C1 segment of cervical spinal cord (tissue), 14 donors: ENCODE measurements at places on chromosomes 6 and 20.

GRCh38 chr6:49551078-49551865 is 804 bp downstream of the C6orf141 start:
- DNase-seq = no peak

DNA sequence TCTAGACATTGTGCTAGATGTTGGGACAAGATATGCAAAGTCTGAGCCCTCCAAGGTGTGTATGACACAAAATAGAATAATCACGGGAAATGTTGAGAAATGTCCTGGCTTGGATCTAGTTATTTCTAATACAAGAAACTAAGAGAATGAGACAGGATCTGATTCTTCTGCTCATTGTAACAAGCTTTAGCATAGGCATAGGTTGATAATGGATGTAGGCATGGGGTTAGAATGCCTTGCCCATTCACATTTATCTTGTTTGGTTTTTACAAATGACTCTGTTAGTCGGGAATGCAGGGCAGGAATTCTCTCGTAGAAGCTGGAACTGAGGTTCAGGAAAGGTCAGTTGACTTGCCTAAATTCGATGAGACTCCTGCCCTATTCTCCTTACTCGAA is 1.5 kb upstream of the SLC26A8 start:
- DNase-seq = no peak

DNA sequence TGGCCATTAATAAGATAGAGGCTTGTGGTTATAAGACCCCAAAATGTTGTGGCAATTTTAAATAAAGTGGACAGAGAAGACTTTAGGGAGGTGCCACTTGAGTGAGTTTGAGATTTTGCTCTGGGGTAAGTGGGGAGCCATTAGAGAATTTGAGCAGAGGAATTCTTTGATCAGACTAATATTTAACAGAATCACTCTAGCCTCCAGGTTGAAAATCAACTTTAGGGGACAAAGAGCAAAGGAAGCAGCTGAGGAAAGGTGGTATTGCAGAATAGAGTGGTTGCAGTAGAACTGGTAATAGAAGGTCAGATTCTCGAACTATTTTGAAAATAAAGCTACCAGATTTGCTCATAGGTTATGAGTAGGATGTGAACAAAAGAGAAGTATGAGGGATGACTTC is 50.7 kb upstream of the RNF146 start:
- no peak for DNase-seq

DNA sequence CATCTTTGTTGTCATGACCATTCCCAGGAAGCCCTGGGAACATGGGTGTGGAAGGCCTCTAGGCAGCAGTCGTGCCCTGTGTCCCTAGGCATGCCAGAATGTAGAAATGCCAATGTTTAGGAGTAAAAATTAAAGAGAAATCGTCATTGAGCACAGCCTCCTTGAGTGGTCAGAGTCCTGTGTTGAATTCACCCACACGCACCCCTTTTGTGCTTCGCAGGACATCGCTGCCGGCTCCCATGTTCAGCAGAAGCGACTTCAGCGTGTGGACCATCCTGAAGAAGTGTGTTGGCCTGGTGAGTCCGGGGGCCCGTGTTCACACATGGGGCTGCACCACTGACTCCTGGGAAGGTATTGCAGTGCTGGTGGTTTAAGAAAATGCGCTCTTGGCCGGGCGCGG is 25.1 kb downstream of the OSBPL2 start:
- DNase-seq = no peak

DNA sequence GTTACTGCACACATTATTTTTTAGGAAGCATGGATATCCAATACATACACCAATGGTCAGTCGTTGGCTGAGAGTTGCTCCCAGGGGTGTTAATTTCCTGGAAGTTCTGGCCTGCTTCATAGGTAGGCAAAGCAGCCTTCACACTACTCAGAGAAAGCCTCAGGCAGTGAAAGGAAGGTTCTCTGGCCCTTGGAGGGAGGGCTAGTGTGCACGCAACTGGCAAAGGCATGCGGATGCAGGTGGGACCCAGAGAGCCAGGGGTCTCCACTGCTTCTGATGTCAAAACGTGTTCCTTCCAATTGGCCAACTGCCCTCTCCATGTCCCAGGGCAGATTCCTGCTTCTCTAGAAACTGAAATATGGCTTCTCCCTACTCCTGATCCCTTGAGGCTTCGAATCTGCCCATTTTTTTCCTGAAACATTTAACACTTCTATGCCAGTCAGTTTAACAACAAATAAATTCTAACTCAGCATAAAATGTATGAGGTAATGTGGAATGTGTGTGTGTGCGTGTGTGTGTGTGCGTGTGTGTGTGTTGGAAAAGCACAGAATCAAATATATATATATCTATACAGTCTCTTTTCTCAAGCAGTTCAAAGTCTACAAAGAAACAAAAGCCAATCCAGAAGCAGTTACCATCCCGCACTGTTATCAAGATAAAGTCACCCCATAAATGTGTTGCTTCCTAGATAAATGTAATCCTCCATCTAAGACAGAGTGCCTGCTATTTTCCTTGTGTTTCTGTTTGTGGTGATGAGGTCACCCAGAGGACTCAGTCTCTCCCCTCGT is 94.0 kb upstream of the HIVEP1 start:
- no peak for DNase-seq

DNA sequence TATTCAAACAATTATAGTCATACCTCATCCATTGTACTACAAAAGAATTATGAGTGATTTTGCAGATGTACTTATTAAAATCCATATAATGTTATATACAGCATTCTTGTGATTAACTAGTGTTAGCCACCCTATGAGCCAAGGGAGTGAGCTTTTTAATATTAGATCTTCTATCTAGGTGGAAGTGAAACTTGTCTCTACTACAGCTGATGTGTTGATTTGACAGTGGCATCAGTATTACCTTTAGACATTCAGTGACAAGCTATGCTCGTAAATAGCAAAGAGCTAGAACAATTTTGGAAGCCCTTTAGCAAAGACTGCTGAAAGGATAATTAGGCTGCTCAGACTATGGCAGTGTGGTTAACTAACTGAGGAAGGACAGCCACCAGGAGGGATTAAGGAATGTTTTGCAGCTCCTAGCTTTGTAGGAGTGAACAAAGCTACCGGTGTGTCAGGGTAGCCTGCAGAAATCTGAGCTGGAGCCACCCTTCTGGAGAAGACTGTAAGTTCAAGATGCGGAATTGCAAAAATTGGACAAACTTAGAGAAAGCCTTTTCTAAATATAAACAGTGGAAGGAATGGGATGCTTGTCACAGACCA is 73.7 kb downstream of the AFG1L start:
- no peak for DNase-seq

GRCh38 chr20:38941726-38942389 is 15.6 kb downstream of the FAM83D start:
- DNase-seq = no peak

DNA sequence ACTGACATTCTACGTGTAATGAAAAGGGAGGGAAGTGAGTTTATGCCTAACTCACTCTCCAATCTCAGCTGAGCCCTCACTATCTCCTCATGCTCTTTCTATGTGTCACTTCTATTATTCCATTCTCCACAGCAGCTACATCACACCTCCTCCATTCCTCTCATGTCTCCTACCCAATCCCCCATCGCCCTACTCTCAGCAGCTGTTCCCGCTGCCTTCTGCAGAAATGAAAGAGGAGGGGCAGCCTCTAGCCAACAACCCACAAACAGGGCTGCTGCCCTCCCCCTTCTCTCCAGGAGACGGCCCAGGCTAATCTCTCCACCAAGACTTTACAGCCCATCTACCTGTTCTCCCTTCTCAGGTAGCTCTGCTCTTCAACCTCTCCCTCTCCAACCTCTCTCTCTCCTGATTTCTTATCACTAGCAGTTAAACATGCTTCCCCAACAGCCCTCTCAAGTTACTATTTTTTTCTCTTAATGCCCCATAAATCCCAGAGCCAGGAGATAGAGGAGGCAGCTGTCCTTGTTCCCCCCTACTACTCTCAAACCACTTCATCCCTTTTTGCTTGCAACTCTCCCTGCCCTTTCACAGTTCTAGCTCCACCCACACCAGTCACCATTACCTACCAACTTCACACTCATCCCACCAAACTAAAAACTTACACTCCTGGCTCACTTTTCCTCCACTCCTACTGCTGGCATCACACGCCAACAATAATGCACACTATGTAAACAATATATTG is 136.5 kb downstream of the BTBD9 start:
- DNase-seq = no peak

DNA sequence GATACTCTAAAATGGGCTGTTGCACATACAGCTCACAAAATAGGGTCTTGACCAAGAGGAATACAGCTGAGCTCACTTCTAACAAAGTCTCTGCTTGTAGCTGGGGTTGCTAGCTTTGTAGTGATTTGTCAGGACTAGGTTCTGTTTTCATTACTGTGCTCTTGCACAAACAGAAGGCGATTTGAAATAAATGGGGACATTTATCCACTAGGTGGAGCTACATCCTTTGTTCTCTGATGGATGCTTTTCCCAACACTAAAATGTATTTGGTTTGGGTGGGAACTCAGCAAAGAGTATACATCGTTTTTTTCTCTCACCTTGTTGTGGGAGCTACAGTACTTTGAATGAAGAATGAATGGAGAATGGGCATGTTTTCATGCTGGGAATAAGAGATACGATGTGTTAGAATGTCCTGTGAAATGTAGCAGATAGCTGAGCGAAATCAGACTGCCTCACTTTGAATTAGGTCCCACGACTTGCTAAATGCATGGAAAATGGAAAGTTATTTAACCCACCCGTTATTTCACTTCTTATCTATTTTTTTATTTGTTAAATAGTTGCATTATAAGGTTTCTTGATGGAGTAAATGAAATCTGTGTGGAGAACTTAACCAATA is 494.7 kb upstream of the MAP3K7 start:
- DNase-seq = no peak

DNA sequence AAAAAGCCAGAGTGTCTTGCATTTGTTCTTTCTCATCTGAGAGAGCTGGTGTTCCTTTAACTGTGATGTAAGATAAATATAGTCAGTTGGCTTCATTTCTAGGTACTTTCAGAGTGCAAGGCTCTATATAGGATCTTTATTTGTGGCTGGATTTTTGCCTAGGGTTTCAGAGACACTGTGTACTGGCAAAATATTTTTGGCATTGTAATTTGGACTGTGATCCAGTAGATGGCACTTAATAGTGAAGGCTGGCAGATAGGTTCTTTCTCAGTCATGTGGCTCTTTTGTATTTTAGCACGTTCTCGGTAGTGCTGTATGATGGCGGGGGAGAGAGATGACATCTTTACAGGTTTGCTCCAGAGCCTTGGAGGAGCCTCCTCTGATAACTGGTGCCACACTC is 26.8 kb upstream of the SLC35B3 start:
- no peak for DNase-seq

DNA sequence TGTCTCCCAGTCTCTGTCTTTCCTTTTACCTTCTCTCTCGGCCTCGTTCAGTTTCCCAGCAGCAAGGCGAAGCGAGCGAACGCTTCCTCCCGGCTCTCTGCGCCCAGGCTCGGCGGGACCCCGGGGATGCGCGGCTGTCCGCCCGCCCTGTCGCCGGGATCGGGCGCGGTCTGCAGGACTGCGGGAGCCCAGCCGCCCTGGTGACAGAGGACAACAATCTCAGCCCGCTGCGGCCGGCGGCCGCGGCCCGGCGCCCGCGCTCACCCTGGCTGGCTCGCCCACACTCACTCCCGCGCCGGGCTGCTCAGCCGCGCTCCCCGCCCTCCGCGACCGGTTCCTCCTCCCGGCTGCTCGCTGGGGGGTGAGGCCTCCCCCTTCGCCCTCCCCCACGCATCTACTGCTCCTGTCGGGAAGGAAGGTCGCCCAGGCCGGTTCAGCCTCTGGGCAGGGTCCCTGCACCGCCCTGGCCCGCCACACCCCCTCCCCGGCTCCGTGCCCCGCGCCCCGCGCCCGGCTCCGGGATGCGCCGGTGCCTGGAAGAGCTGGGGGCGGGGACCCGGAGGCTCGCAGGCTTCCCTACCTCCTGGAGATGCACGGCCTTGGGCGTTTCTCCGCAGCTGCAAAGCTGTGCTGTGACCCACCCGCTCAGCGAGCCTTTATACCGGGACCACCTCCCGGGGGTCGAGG is 410 bp downstream of the SYNE1 start:
- peak; percentile 72 for DNase-seq

GRCh38 chr6:124765280-124765679 is 197.0 kb upstream of the RNF217 start:
- DNase-seq = no peak

DNA sequence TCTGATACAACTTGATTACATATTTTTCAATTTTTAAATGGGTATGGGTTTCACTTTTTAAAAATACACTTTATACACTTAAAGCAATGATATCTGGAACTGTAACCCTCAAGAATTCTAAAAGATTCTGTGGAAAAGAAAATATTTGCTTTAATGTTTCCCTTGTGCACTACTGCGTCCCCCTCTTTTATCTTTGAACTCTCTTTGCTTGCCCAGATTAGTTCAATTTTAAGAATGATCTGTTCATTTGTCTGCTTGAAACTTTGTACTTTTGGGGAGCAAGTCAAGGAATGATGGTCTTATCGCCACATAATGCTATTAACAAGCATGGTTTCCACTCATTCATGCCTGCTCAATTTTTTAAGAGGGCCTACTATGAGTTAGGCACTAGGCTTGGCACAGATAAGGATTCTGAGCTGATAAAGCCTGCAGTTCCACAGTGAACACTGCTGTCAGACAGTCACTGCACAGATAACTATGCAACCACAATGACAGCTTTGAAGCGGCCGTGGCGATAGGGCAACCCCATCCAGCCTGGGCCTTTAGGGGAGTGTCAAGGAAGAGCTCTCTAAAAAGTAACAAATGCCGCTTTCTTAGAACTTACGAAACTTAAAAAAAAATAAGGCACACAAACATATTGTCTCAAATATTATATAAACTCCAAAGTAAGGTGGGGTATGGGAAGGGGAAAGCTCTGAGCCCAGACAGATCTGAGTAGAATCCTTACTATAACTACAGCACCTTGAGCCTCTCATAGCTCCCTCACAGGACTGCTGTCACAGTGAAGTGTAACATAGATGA is 29.7 kb downstream of the FYN start:
- no peak for DNase-seq

GRCh38 chr6:100612094-100612493 is 147.4 kb upstream of the SIM1 start:
- DNase-seq = no peak
